ENCODE measurements at places on chromosomes 1 and 21. TPM values are rescaled to one million over a fixed set of nuclear protein-coding genes. Genes with fewer than 3 reads are reported as not detected.

Gene GJA8
- not detected for total RNA-seq

DNA sequence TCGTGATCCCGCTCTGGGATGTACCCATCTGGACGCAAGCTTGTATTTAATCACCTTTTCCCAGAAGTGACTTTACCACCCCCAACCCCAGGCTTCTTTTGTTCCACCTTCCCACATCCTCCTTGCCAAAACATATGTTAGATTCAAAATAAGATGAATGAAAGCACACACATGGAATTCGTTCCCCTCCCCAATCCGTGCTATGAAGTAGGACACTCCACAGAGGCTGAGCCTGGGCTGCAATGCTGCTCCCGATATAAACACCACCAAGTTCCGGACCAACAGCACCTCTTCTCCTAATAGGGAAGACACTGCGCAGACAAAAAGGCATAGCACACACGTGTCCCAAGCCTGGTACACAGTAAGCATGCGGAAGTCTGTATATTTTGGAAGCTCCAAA, 86.1 kb downstream of the CLSTN1 start:
- peak; percentile 21 for DNase-seq

DNA sequence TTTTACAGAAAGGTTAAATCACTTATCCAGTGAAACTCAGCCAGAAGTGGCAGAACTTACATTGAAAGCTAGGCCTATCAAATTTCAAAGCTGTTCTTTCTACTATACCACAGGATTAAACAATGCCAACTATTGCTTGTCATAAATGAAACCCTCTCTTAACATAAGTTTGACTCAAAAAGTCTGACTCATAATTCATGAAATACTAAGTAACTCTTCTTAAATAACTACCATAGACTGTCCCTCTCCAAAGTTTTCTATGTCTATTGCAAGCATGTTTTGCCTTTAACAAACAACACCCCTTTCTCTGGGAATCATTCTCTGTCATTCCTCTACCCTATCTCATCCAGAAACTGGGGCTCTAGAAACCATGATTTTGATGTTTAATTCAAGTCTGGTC, 109.5 kb upstream of the UBE2U start:
- DNase-seq: no peak

DNA sequence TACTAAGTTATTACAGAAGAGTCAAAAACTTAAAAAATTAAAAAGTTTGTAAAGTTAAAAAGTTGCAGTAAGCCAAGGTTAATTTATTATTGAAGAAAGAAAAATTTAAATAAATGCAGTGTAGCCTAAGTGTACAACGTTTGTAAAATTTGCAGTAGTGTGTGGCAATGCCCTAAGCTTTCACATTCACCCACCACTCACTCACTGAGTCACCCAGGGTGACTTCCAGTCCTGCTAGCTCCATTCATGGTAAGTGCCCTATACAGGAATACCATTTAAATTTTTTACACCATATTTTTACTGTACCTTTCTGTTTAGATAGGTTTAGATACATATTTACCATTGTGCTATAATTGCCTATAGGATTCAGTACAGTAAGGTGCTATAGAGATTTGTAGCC, 88.6 kb downstream of the CTH start:
- no peak for DNase-seq

DNA sequence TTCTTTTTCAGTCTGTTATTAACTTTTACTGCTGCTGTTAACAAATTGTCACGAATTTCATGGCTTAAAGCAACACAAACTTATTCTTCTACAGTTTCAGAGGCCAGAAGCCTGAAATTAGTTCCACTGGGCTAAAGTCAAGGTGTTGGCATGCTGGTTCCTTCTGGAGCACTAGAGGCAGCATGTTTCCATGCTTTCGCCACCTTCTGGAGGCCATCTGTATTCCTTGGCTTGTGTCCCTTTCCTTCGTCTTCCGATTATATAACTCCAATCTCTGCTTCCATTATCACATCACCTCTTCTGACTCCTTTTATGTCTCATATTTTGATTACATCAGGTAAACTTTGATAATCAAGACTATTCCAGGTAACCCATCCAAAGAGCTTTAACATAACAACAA, 1742.1 kb downstream of the BRINP3 start:
- DNase-seq: no peak

DNA sequence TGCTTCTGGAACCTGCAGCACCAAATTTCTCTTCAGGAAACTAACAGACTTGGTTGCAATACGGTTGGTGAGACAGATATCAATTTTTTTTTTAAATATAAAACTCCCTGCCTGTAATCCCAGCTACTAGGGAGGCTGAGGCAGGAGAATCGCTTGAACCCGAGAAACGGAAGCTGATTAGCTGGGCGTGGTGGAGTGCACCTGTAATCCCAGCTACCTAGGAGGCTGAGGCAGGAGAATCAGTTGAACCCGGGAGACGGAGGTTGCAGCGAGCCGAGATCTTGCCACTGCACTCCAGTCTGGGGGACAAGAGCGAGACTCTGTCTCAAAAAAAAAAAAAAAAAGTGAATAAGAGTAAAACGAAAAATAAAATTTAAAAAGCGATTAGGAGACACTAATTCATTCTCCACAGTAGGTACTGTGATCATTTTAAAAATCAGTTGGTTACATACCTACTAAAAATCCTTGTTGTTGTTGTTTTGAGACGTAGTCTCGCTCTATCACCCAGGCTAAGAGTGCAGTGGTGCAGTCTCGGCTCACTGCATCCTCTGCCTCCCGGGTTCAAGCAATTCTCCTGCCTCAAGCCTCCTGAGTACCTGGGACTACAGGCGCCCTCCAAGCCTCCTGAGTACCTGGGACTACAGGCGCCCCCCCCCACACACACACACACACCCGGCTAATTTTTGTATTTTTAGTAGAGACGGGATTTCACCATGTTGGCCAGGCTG, 796 bp upstream of the RBM8A start:
- DNase-seq: no peak

- DNase-seq: peak; percentile 45
Observed at GRCh38 chr1:199151634-199152425, 513.0 kb downstream of the PTPRC start.

DNA sequence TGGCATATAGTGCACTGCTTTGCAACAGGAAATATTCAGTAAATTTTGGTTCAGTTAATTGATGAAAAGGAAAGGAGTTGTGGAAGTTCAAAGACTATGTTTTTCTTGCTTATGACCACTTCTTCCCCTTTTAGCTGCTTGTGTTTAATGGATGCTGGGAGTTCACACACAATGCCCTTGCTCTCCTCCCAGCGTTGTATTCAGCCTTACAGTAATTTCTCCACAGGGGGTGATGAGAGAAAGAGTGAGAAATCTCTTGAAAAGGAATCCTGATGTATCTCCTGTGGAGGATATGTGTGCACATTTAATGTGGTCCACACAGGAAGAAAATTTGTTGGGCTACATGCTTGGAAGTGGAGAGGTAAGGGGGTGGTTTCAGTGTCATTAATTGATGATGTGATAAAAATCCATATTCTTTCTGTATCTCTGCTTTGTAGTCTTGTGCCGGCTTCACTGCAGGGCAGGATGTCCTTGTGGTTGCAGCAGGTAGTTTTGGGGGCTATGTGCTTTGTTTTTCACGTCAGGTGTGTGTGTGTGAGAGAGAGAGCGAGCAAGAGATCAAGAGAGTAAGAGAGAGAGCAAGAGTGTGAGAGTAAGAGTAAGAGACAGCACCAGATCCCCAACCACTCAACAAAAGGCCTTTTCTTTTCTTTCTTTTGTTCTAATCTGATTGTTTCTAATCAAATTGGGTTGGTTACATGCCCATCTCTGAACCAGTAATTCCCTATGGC, 204.4 kb downstream of the RWDD3 start:
- no peak for DNase-seq

DNA sequence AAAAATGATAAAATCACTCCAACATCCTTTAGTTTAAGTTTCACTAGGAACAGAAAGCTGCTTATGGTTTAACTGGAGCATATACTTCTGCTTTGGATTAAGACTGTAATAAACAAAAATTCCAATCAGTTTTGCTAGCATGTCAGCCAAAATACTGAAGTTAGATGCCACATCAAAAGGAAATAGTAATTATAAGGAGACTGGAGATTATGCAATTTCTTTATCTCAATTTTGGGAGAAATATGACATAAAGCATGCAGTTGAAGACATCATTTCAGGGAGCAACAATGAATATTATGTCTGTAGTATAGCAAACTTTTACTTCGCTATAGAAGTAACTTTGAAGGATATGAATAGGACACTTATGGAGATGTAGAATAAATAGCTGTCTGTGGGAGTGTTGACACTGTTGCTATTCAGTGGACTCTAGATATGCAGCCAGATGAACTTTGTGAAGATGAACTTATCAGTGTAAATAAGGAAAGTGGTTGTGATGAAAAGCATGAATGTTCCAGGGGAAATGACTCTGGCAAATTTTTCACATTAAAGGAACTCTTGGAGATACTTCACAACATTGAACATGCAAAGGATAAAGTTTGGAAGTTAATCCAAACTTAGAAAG, 107.8 kb downstream of the RABGAP1L start:
- DNase-seq: no peak

DNA sequence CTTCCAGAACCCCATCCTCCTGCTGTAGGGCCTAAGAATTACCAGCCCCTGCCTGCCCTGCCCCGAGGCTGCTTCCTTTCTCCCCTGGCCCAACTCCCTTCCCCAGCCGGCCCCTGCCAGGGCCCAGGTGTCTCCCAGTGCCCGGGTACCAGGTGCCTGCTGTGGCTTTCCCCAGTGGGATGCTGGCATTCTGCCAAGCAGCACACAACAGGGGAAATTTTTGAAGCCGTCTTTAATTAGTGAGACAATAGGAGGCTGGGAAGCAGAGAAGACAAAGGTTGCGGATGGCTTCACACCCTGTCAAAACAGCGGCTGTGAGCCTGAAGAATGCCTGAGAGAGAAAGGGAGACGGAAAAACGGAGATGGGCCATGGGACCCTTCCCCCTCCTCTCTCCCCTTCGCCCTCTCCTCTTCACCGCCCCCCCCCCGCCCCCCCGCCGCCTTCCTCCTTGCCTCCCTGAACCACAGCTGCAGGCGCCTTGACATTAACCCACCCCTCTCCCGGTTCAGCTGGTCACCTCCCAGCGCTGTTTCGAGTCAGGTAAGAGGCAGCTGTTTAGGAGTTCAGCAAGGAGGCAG, 33.6 kb downstream of the LRRN2 start:
- DNase-seq: peak; percentile 35

- peak; percentile 76 for DNase-seq
Observed at GRCh38 chr1:206583707-206584648, 28.3 kb downstream of the EIF2D start.

GRCh38 chr1:57325117-57325516, 98.7 kb downstream of the DAB1 start:
- peak; percentile 69 for DNase-seq

DNA sequence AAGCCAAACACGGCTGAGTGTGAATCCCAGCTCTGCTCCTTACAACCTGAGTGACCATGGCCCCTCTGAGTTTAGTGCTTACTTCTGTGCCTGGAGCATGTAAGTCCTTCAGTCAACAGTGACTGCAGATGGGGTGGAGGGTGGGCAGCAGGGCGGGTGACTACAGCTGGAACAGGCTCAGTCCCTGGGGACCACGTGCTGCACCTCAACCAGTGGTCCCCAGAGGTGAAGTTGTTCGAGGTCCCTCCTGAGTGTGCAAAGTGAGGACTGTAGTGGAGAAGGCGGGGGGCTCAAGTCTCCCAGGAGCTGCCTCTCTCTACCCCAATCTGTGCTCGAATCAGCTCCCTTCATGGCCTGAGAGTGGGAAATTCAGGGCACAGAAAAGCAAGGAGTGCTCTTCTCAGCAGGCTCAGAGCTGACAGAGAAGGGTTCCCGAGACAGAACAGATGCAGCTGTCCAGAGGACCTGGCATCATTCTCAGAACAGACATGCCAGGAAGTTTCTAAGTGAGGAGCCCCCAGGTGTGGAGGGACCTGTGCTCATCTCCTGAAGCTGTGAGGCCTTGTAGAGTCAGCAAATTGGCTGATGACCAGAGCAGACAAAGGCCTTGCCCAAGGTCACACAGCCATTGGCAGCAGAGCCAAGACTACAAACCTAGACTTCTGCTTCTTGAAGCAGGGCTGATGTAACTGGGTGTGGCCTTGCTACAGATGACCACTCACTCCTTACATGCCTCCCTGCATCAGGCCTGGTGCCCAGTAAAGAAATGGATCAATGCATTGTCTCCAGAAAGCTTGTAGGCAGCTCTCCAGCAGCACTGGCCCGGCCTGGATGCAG, 61.7 kb upstream of the EDN2 start:
- no peak for DNase-seq

DNA sequence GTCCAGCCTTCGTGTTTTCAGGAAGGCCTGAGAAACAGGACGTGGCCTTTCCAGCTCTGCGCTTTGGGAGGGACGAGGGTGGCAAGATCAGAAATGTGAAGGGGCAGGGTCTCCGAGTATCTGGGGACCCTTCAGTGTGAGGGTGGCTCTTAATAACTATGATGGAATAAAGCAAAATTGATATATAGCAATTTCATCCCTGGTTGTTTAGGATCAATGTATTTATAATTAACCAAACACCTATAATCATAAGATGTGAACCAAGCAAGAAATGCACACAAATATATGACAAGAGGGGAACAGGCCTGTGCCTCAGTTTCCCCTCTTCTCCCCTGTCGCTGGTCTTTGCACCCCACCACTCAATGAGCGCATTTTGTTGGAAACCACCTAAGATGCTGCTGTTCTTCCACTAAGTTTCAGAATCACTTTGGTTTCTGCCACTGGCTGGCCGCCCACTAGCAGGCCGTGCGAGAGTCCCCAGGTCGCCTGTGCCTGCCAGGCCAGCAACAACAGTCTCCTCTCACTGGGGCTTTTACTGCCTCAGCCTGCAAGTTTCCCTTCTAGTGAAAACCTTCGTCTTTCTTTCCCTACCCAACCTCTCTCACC, 36.6 kb downstream of the UBASH3A start:
- DNase-seq: no peak

DNA sequence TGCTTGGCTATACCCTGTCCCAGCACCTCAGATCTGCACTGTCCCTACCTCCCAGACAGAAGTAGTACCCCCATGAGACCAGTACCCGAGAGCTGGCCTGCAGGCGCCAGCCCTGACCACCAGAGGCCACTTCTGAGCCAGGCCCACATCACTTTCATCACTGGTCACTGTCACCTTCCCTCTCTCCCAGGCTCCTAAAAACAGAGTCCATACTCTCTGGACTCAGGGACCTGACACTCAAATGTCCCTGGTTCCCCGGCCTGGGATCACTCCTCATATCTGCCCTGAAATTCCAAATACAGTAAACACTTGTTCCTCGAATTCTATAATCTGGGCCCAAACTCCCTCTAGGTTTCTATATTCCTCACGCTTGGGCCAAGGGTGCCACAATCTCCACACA, 18.7 kb downstream of the TMEM53 start:
- DNase-seq: no peak

All from G401 (cell line).